ENCODE measurements at places on chromosomes 12 and 14. TPM values are rescaled to one million over a fixed set of nuclear protein-coding genes. Genes with fewer than 3 reads are reported as not detected.

Gene SYCP3
- 0.30 TPM for total RNA-seq

Gene WASHC4
- total RNA-seq, result 40.0 TPM

Gene LRRIQ1
- not detected for total RNA-seq

GRCh38 chr14:22428700-22429291 lies 160.2 kb downstream of the DAD1 start:
- no peaks in the 10 kb centered on the region for H3K36me3 ChIP-seq
- DNase-seq, result no peak
- no peak overlapping the region for H3K4me3 ChIP-seq

DNA sequence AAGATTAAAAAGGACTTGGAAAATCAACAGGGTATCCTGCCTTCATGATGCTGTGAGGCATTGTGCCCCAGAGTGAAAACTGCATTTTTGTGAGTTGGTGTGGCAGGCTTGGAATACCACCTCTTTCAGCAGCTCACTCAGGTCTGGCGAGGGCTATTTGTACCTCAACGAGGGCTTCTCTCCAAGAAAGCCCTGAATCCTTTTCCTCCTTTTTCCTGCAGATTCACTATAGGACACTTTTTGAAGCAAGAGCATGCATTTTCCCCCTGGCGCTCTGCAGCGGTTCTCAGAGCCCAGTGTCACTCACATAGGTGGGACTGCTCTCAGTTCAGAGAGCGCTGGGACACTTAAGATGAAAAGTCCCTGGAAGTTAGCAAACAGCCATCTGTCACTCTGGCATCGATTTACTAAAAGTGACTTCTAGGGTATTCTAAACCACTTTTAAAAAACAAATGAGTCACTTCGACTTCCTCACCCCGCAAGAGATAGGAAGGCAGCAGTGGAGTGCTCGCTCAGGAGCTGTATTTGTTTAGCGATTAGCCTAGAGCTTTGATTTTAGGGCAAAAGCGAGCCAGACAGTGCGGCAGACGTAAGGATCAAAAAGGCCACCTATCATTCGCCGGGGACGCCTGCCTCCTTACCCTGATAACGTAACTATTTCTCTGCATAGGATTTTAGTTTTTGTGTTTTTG lies 782 bp upstream of the LGR5 start:
- peaks cover 83% of the 10 kb centered on the region for H3K27me3 ChIP-seq
- peak overlapping the region; percentile 93 for H3K4me3 ChIP-seq
- peaks cover 23% of the 10 kb centered on the region for H3K4me1 ChIP-seq
- no peak overlapping the region for H3K27ac ChIP-seq
- no peak for DNase-seq
- H3K36me3 ChIP-seq, result peaks cover 9% of the 10 kb centered on the region

DNA sequence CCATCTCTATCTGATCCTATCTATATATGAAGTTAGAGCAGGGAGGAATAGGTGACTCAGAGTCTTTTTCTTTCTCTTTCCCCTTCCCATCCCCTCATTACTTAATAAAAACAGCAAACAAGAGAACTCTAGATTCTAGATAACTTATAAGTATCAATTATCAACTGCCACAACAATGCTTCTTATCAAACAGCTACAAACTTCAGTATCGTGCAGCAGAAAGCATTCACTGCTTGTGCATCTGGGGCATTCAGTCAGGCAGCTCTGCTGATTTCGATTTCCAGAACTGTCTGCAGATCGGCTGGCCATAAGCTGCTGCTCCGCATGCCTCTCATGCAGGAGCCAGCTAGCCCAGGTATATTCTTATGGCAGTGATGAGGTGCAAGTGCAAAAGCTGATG lies 19.4 kb downstream of the A2ML1 start:
- DNase-seq, result no peak
- H3K36me3 ChIP-seq, result no peaks in the 10 kb centered on the region
- H3K4me3 ChIP-seq, result no peak overlapping the region
- H3K27ac ChIP-seq, result no peak overlapping the region
- peaks cover 10% of the 10 kb centered on the region for H3K27me3 ChIP-seq

DNA sequence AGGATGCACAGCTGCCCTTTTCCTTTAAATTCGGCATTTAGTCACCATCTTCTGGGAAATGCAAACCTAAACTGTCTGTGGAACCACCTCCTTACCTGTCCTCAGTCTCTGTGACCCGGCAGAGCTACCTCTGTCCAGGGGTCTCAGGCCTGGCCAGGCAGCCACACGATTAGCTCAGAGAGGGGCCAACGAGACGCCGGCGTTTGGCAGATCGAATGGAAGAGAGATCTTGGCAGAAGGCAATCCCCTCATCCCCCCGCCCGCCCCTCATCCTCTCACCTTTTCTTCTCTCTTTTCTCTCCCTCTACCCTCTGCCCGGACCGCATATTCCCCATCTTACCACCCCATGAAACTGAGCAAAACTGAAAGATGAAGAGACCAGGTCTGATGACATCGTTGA lies 101.0 kb downstream of the PIWIL1 start:
- no peak for DNase-seq
- H3K27me3 ChIP-seq, result no peaks in the 10 kb centered on the region
- no peak overlapping the region for H3K27ac ChIP-seq
- H3K4me3 ChIP-seq, result no peak overlapping the region
- peaks cover 1% of the 10 kb centered on the region for H3K36me3 ChIP-seq

GRCh38 chr12:75982979-75983660 lies 48.5 kb downstream of the PHLDA1 start:
- peaks cover 68% of the 10 kb centered on the region for H3K4me1 ChIP-seq
- H3K27me3 ChIP-seq, result no peaks in the 10 kb centered on the region
- H3K36me3 ChIP-seq, result peaks cover 2% of the 10 kb centered on the region
- no peak for DNase-seq
- no peak overlapping the region for H3K27ac ChIP-seq

DNA sequence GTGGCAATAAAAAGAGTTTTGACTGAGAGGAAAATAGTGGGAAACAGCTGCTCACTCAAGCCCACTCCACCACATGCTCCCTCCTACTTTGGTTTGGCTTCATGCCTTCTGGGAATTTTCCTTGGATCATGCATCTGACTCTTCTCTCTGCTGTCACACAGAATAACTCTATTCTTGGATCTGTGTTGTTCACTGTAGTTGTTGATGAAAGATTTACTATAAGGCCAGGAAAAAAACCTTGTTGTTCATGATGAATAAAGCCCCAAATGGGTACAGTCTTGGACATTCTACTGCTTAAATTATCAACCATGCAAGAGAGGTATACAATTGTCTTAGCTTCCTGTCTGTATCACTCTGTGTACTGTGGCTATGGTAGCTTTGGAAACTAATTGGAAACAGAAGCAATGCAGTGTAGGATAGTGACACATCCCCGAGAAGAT lies 70.5 kb downstream of the TMX1 start:
- no peak for DNase-seq
- H3K27me3 ChIP-seq, result peaks cover 20% of the 10 kb centered on the region

DNA sequence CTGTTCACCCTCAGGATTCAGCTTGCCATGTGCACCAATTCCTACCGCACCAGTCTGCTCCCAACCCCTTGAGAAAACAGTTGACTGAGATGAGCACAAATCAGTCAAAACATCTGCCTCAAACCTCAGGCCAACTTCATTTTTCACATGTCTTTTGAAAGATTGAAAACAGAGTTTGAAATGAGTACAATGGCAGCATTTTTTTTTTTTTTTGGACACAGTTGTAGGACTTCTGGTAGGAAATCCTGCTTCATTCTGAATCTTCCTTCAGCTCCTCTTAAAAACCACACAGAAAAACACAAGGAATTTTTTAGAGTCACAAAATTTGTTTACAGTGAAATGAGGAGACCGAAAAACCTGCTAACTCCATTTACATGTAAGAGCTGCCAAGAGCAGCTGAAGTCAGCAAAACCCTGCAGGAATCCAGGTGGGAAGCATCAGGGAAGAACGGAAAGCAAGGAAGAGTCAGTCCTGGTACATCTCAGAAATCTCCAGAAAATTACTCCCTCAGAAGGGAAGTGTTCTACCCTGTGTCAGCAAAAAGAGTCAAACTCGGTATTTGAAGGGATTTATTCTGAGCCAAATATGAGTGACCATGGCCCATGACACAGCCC lies 100.3 kb upstream of the TMTC1 start:
- DNase-seq, result no peak
- H3K36me3 ChIP-seq, result no peaks in the 10 kb centered on the region
- no peak overlapping the region for H3K4me3 ChIP-seq
- H3K4me1 ChIP-seq, result no peaks in the 10 kb centered on the region
- H3K27me3 ChIP-seq, result no peaks in the 10 kb centered on the region
- no peak overlapping the region for H3K27ac ChIP-seq
